ENCODE measurements at places on chromosomes 7 and 10. TPM values are rescaled to one million over a fixed set of nuclear protein-coding genes. Genes with fewer than 3 reads are reported as not detected.

DNA sequence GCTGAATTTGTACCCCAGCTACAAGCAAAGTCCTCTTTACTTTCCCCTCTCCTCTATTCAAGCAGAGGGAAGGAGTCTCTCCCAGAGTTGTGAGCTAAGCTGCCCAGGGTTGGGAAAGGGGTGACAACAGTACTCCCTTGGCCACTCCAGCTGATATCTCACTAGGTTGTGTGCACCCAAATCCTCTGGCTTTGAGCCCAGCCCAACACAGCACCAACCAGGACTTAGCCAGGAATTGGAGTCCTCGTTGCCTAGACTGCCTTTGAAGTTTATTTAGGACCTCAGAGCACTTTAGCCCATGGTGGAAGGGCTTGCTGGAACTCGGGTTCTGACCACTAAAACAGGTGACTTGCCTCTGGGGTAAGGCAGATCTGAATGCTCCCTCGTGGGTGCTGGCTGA is 35.7 kb upstream of the DYNC1I1 start:
- DNase-seq, result no peak

DNA sequence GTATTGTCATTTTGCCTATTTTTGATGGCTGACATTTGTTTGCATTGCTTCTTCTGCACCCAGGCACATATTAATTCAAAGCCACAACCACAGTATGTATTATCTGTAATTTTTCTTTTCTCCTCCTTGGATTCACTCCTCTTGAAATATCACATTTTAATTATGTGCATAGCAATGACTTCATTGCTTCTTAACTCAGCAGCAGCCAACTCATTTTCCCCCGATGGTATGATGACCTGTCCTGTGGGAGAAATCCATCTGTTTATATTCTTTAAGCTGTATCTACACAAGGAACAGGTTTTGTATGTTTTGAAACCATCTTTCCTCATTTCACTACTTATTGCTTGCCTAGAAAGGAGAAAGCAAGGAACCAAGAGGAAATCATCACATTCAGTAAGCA is 588.8 kb downstream of the INHBA start:
- no peak for DNase-seq

GRCh38 chr7:92697012-92697411 is 106.8 kb upstream of the FAM133B start:
- DNase-seq, result no peak

ADARB2 gene
- polyA plus RNA-seq, result 1.8 TPM

DNA sequence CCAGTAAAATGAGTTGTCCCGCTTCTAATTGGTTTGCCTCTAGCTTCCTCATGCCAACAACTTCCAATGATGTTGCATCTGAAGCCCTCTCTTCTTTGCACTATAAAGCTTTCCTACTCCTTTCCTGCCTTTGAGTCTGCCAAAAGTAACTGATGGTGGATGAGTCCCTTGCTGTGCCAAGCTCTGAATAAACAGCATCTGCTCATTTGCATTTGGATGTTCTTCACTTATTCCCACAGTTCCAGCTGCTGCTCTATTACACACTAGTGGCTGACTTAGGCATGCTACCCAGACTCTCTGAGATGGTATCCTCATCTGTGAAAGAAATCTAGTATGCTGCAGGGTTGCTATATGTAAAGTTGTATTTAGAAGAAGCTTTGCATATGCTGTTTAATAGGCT is 24.9 kb downstream of the SFR1 start:
- no peak for DNase-seq

- no peak for DNase-seq
Observed at GRCh38 chr10:108783897-108784296, 1139.4 kb downstream of the XPNPEP1 start.

SEPTIN14 gene
- polyA plus RNA-seq, result 0.17 TPM

GRCh38 chr7:96658022-96658412 is 51.6 kb downstream of the SEM1 start:
- no peak for DNase-seq

Measured in right renal pelvis (tissue), 4 donors.